ENCODE measurements at places on chromosomes 2 and 18. TPM values are rescaled to one million over a fixed set of nuclear protein-coding genes. Genes with fewer than 3 reads are reported as not detected.

GRCh38 chr2:118853651-118854291 is 6.3 kb upstream of the EN1 start:
- DNase-seq: no peak

The MAPK4 gene
- 26.8 TPM for total RNA-seq

The FAM237A gene
- not detected for total RNA-seq

DNA sequence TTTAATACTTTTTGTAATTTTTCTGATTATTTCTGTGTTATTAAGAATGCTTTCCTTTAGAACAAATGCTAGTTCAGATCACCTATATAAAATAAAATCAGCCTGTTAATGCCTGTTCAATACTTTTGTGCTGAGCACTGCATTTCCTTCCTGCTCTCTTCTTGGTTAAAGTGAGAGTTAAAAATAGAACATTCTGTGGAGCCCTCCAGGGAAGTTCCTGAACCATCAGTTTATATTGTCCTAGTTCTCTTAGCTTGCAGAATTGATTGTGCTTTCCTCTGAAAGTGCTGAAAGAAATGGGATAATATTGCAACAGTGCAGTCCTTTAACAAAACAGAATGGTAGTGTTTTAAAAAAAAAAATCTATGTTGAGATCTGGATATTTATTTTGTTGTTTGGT is 74.6 kb upstream of the UBXN4 start:
- DNase-seq: no peak

The C1QL2 gene
- not detected for total RNA-seq

GRCh38 chr18:39425172-39425850 is 1859.7 kb upstream of the CELF4 start:
- DNase-seq: no peak

All from posterior vena cava (tissue), 2 donors.